Karpas-422 (cell line): ENCODE measurements at places on chromosomes 6 and 20. TPM values are rescaled to one million over a fixed set of nuclear protein-coding genes. Genes with fewer than 3 reads are reported as not detected.

DNA sequence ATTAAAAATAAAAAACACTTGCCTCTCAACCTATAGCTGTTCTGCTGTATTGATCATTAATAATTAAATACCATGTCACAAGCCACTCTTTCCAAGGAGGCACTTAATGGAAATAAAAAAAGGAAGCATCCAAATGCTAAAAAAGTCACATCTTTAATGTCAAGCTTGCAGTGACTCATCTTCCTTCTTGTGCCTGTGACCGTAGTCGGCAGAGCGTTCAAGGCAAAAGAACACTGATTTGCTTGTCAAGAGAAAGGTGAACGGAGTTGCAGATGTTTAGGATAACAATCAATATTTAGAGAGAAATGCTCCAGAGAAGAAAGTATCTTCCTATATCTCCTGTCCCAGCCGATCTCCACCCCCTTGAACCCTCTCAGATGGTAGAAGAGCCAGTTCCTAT lies 341.0 kb upstream of the OPRM1 start:
- no peaks in the 10 kb centered on the region for H3K27me3 ChIP-seq
- no peak overlapping the region for H3K27ac ChIP-seq
- no peaks in the 10 kb centered on the region for H3K36me3 ChIP-seq
- H3K4me3 ChIP-seq = no peak overlapping the region

DNA sequence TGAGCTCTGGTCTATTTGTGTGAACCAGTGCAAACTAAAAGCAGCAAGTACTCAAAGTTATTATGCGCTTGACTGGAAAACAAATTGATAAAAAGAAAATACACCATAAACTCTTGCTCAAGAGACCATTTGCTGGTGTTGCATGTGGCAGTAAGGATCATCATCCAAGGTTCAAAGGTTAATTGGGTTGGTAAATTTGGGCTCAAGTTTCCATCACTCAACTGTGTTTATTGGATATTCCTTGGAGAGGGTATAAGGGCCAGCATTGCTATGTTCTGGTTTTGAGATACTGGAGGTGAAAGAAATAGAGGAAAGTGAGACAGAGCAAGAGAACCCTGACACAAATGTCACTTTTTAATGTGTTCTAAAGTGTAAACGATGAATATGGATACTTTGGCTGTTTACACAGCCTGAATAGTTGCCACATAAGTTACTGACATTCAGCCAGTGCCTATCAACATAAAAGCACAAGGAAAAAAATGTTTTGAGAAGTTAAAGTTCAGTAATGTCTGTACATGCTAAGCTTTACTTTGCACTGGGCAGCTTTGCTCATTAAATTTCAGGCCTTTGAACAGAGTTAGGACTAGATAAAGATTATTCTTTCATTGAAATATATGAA lies 736.1 kb downstream of the HDGFL1 start:
- no peak overlapping the region for H3K27ac ChIP-seq
- DNase-seq = no peak

CYP21A2 gene
- total RNA-seq = not detected in 2 replicates

DNA sequence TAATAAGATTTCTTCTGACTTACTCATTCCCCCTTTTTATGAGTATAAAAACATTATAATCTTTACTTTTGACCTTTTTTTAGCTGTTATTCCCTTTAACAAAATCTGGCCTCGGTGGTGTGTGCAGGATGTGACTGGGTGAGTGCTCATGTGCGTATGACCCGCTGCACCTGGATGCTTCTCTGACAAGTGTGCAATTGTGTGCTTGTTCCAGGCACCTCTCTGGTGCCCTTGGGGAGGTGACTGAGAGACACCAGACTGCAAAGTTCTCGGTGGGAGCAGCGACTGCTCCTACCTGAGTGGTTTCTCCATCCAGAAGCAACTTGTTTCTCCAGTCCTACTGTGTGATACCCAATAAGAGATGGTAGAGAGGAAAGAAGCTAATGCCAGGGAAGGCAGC lies 65.0 kb downstream of the ISM1 start:
- no peak for DNase-seq
- no peaks in the 10 kb centered on the region for H3K4me1 ChIP-seq
- no peak overlapping the region for H3K4me3 ChIP-seq
- no peaks in the 10 kb centered on the region for H3K36me3 ChIP-seq

GRCh38 chr6:19991176-19991575 lies 154.0 kb downstream of the ID4 start:
- H3K36me3 ChIP-seq = no peaks in the 10 kb centered on the region
- no peak overlapping the region for H3K27ac ChIP-seq
- H3K27me3 ChIP-seq = no peaks in the 10 kb centered on the region

DNA sequence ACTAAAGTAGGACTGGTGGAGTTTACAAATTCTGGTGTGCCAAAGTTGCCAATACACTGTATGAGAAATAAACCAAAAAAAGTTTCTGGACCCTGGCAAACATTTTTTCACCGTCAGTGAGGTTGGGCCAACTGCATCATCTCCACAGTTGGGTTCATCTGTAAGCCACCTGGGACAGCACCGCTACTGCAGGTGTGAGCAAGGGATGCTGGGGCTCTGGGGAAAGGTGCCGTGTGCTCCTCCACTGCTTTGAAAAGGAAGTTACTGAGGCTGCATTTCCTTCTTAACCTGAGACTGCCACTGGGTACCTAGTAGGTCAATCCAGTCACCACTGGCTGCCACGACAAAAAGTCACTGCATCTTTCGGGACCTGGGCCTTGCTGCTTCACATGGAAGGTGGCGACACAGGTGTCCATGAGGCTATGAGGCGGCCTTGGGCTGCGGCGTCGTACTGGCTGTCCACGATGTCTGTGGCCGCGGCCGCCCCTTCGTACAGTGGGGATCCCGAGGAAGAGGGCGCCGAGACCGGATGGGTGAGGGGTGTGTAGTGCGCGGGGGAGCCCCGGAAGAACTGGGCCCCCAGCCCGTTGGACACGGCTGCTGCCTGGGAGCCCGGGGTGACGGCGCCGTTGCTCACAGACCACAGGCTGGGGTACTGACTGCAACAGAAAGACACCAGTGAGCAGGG lies 9.6 kb downstream of the TBXT start:
- no peaks in the 10 kb centered on the region for H3K27me3 ChIP-seq
- H3K4me1 ChIP-seq = peaks cover 29% of the 10 kb centered on the region
- peak; percentile 73 for DNase-seq
- H3K27ac ChIP-seq = peak overlapping the region; percentile 58

DNA sequence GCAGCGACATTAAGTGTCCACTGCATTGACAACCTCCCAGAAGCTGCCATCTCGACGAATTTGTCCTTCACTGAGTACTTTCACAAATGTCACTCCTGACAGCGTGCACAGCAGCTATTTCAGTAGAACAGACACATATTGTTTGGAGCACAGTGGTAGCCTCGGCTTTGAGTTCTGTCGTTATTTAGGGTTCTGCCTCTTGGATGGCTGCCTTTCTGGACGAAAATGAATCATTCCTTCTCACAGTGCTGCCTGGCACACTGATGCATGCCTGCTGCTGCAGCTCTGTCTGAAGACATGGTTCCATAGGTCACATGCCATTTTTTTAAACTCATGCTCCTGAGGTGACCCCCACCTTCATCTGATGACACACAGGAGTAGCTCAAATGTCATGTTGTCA lies 477.0 kb downstream of the C6orf118 start:
- no peak overlapping the region for H3K27ac ChIP-seq
- H3K27me3 ChIP-seq = no peaks in the 10 kb centered on the region
- H3K4me1 ChIP-seq = no peaks in the 10 kb centered on the region
- no peak overlapping the region for H3K4me3 ChIP-seq
- DNase-seq = no peak

GRCh38 chr6:148548065-148548748 lies 198.6 kb upstream of the UST start:
- H3K4me1 ChIP-seq = no peaks in the 10 kb centered on the region
- DNase-seq = no peak
- H3K27me3 ChIP-seq = no peaks in the 10 kb centered on the region
- no peak overlapping the region for H3K27ac ChIP-seq
- H3K4me3 ChIP-seq = no peak overlapping the region
- no peaks in the 10 kb centered on the region for H3K36me3 ChIP-seq

FUT9 gene
- total RNA-seq = not detected in 2 replicates

DNA sequence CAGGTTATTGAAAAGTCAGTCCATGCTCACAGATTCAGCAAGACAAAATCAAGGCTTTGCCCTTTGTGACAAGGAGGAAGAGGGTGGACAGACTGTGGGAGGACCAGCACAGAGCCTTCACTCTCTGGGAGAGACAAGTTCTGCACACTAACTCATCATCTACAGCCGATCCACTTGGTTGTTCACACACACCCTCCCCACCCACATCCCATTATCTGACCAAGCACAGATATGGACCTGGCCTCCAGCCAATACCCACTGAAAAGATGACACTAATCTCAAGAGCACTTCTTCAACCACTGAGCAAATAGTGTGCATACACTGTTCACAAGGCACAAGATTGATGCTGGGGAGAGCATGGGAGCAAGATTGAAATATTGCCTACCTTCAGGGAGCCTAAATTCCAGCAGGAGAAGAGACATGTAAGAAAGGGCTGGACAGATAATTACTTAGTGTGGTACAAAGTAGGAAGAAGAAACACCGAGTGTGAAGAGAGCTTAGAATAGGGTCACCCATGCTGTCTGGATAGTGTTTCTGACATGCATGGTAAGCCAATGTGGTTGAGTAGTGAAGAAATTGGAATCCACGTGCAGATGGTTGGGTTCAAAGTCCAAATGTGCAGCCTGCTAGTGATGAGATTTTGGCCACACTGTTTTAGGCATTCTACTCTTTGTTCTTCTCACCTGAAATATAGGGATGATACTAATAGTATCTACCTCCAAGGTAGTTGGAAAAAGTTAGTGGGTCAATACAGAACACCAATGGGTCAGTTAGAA lies 21.7 kb upstream of the IL17A start:
- no peak overlapping the region for H3K4me3 ChIP-seq
- no peaks in the 10 kb centered on the region for H3K27me3 ChIP-seq
- no peaks in the 10 kb centered on the region for H3K4me1 ChIP-seq
- no peaks in the 10 kb centered on the region for H3K36me3 ChIP-seq
- no peak overlapping the region for H3K27ac ChIP-seq

GRCh38 chr6:135181333-135182070 lies 394 bp downstream of the MYB start:
- H3K27ac ChIP-seq = no peak overlapping the region
- H3K27me3 ChIP-seq = no peaks in the 10 kb centered on the region
- peak; percentile 53 for DNase-seq
- H3K4me1 ChIP-seq = peaks cover 43% of the 10 kb centered on the region
- no peaks in the 10 kb centered on the region for H3K36me3 ChIP-seq
- peak overlapping the region; percentile 80 for H3K4me3 ChIP-seq

GRCh38 chr20:1685304-1686052 lies 27.9 kb upstream of the SIRPG start:
- no peak overlapping the region for H3K27ac ChIP-seq
- no peaks in the 10 kb centered on the region for H3K36me3 ChIP-seq
- no peak overlapping the region for H3K4me3 ChIP-seq
- DNase-seq = no peak
- no peaks in the 10 kb centered on the region for H3K4me1 ChIP-seq

GRCh38 chr6:122733259-122733658 lies 46.3 kb upstream of the FABP7 start:
- H3K27ac ChIP-seq = no peak overlapping the region
- no peak for DNase-seq
- no peaks in the 10 kb centered on the region for H3K4me1 ChIP-seq
- H3K4me3 ChIP-seq = no peak overlapping the region
- H3K27me3 ChIP-seq = no peaks in the 10 kb centered on the region

- H3K36me3 ChIP-seq = peaks cover 32% of the 10 kb centered on the region
- no peak for DNase-seq
- H3K27ac ChIP-seq = no peak overlapping the region
- H3K4me1 ChIP-seq = peaks cover 2% of the 10 kb centered on the region; the same call in 1 of the 2 replicates
These were observed 38.8 kb upstream of the ID1 start for GRCh38 chr20:31566319-31566657.

KIAA0408 gene
- 0.22 TPM in 1 of 2 replicates, not detected in the other for total RNA-seq

UFL1 gene
- 19.3 and 45.8 TPM in 2 replicates for total RNA-seq

SCUBE3 gene
- total RNA-seq = not detected in 2 replicates

TUBB2B gene
- 0.34 TPM in 1 of 2 replicates, not detected in the other for total RNA-seq

DNA sequence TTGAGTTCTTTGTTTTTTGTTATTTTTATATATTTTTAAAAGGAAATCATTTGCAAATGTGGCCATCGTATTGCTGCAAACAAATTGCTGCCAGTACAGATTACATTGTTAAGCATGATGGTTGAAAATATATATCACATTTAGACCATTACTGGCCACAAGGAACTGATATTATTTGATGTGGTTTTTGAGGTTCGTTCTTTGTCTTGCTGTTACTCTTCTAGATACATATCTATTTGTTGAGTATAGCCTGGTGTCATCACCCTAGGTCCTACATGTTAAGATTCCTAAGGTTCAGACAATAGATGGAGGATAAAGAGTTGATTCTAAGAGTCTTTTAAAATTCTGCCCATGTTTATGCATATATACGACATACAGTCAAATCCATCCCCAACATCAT lies 306.0 kb downstream of the FARS2 start:
- no peaks in the 10 kb centered on the region for H3K27me3 ChIP-seq
- no peak for DNase-seq
- H3K36me3 ChIP-seq = no peaks in the 10 kb centered on the region
- no peaks in the 10 kb centered on the region for H3K4me1 ChIP-seq
- no peak overlapping the region for H3K27ac ChIP-seq
- no peak overlapping the region for H3K4me3 ChIP-seq

DNA sequence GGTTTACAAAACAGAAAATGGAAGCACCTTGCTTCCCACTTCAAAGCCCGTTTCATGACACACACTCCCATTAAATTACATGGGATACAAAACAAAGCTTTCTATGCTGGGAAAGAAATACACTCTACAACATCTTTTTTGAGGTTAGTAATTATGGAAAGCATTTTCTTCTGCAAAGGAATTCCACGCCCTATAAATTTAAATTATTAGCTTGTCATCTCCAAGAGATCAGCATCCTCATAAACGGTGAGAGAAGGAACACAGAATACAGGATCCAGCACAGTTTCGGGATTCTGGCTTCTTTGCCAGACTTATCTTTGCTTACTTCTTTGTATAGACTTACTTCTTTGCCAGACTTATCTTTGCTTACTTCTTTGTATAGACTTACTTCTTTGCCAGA lies 1.3 kb upstream of the SMPDL3A start:
- H3K27me3 ChIP-seq = no peaks in the 10 kb centered on the region
- H3K4me3 ChIP-seq = no peak overlapping the region
- DNase-seq = no peak

DNA sequence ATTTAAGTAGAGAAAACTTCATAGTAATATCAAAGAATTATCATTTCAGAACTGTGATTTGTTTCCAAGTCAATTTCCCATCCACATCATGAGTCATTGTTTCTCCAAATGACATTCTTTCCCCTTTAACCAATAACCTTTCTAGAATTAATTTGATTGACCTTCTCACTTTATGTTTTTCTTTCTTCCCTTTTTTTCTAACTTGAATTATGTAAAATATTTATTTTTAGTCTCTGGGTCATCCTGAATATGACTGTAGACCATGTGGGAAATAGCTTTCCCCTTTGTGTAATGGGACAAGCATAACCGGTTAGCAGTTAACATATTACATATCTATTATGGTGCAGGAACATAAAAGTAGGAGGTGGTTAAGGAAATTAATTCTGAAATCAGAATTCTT lies 291.1 kb downstream of the GJA1 start:
- no peaks in the 10 kb centered on the region for H3K27me3 ChIP-seq
- H3K27ac ChIP-seq = no peak overlapping the region
- no peaks in the 10 kb centered on the region for H3K4me1 ChIP-seq
